ENCODE measurements at places on chromosomes 6 and 20.

DNA sequence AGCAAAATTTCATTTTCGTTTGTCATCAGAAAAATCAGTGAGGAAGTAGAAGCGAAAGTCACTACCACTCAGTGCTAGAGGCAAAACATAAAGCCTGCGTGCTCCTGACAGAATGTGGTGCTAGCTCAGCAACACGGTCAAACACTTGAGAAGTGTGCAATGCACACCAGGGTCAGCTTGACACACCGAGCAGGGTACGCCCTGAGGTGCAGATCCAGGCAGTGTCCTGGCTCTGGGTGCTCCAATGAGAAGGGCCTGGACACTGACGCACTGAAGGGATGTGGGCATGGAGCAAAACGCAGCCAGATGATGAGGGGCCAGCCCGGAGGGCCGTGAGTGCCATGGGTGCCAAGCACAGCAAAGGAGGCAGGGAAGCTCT is 5.9 kb downstream of the RNASET2 start:
- no peak for DNase-seq

- DNase-seq: no peak
Measured at GRCh38 chr6:35298625-35299140, 1.1 kb downstream of the DEF6 start.

DNA sequence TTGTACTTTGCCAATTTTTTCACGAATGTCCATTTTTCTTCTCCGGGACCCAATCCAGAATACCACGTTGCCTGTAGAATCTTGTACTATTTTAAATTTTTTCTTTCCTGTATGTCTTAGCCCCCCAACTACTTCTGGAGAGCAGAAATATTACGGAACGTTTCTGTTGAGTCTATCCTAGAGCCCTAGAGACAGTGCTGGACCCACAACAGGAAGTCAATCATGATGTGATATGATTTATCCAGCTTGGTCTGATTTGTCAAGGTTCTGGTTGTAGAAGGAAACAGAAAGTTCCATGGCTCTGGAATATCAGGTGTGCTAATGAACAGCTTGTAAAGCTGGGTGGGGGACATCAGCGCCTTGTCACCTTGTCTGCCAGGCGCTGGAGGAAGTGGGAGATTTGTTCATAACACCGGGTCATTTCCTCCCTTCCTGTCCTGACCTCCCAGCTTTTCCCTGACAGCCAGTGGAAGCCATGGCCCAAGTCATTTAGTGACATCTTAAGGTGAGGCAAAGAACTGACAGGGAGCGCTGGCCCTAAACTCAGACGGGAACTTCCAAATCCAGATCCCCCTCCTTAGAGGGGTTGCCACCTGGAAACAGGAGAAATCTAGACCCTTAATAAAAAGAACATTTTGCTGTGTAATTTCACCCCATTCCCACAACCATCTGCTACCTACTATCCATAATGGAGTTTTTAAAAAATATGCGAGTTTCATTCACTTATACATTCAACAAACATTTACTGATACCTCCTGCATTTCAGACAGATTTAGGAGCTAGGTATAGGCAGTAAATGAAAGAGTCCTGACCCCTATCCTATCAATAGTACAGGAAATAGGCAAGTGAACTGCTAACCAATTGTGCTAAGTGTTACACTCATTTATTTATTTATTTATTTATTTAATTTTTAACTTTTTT is 130.5 kb downstream of the ZFP64 start:
- no peak for DNase-seq

GRCh38 chr6:139640448-139640847 is 266.0 kb upstream of the CITED2 start:
- DNase-seq: peak; percentile 45

- DNase-seq: no peak
Measured at GRCh38 chr6:37711331-37712241, 13.9 kb upstream of the MDGA1 start.

- no peak for DNase-seq
Measured at GRCh38 chr6:43887340-43887858, 117.4 kb downstream of the VEGFA start.

DNA sequence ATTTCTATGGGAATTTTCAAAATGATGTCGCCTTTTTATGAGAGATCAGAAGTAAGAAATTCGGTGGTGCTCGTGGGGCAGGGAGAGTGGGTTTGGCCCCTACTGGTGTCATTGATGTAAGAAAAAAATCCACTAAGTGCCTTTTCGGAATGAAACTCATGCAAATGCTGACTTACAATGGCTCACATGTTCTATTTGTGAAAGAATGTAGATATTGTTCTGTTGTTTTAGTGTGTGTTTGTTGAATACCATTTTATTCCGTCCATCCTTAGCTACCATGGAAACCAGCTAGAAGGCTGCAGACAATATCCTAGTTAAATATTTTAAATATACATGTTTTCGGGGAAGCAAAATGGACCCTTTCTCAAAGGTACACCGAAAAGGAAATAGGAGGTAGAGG is 304.9 kb downstream of the TAF4 start:
- DNase-seq: no peak

- DNase-seq: no peak
Measured at GRCh38 chr6:23681743-23682142, 444.3 kb upstream of the NRSN1 start.

DNA sequence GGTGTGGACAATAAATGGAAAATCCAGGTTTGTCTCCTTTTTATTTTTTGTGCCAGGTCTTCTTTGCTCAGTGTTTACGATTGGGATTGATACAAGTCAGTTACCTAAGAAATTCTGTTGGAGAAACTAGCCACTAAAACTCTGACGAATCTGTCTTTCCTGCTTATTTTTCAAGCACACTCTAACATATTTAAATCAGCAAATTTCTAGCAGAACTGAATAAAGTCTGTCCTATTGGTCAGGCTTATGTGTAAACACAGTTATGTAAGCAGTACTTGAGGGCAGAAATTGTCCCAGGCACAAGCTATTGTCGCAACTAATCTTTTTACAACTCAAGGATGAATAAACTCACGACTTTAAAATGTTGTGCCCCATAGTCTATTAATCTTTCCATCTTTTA is 12.1 kb upstream of the EXOC2 start:
- DNase-seq: no peak

- DNase-seq: no peak
Measured at GRCh38 chr6:31299511-31299910, 27.6 kb upstream of the HLA-C start.

DNA sequence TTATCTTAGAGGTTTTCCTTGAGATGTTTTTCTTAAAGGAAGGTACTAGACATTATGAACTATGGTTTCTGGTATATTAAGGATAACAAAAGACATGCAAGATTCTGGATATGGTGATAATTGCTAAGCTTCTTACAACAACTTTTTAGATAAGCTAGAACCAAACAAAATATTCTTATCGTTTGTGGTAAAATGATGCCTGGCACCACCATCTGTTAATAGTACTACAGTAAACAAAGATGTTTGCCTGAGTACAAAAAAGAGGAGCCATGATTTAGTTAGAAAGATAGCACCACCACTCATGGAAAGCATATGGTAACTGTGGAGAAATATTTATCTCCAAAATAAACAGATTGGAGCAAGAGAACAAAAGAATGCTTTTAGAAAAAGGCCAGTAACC is 747.3 kb downstream of the COL12A1 start:
- no peak for DNase-seq

GRCh38 chr6:169441292-169441691 is 187.6 kb upstream of the THBS2 start:
- no peak for DNase-seq

DNA sequence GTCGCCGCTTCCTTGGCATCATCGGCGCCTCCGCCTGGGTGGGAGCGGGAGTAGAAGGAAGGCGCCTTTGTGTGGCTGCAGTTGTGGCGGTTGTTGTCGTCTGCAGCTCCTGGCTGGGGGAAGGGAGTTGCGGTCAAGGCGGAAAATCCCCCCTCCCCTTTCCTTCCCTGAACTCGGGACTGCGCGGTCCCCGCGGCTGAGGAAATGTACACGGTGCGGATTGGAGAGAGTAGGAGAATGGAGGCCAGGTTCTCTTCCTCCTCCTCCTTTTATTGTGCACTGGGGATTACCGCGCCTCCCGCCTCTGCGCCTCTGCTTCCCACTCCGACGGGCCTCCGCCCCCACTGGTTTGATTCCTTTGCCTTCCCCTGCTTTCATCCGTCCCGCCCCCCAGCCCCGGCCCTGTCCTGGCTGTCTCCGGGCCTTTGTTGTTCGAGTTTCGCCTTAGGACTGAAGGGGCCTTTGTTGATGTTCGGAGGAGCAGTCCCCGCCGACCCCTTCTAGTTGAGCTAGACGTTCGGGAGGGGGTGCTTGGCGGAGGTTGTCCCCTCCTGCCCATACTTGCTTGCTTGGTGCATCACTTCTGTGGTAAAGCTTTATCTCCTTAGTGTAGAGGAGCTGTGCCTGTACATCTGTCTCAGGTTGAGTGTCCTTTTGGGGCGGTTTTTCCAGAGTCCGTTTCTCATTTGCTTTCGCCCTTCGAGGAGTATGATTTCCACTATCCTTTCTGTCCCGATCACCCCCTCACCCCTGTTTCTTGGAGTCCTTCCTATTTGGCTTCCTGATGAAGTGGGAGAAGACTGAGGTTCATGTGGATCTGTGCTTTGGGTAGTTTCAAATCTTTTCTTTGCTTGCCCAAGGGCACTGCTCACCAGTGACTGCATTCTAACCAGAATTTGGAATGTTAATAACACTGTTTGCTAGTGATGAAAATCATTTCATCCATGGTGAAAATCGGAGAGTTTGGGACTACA is 764 bp downstream of the ZNF292 start:
- DNase-seq: peak; percentile 59

DNA sequence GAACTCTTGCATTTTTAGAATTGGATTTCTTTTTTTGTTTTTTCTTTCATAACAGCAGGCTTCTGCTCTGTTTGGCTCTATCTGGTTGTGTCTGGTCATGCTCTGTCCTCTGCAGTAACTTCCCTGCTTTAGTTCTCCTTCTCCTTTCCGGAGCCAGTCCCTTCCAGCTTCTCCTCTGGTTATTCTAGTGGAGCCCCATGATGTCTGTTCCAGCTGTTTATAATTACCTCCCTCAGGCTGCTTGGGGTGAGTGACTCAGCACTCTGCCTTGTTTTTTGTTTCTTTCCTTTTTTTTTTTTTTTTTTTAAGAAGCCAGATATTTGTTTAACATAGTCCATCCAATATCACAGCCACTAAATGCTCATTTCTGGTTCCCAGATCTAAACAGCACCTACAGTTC is 409.6 kb downstream of the MAFB start:
- no peak for DNase-seq

DNA sequence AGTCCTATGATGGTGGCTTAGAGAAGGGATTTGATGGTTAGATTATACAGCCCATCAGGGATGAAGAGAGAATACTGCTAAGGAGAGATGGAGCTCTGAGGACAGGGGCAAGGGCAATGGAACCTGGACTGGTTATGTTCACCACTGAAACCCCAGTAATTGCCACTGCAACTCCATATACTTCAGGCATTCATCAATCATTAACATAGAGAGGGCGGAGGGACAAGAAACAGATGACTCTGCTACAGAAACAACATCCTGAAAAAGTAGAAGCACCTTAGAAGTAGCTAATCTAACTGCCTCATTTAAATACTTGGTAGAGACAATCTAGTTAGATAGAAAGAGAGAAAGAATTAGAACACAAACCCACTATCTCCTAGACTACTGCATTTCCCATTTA is 89.8 kb downstream of the MDN1 start:
- no peak for DNase-seq

Data from CMK (cell line).